NCI-H1105 treated with DMSO at 0.1 percent for 48 hours (cell line): ENCODE measurements at places on chromosomes 13 and 19.
A peak's percentile ranks its signal among the peaks of the same experiment; 100 is the strongest.

GRCh38 chr19:47445937-47446402 lies 25.7 kb downstream of the SLC8A2 start:
- DNase-seq, result peak; percentile 24

DNA sequence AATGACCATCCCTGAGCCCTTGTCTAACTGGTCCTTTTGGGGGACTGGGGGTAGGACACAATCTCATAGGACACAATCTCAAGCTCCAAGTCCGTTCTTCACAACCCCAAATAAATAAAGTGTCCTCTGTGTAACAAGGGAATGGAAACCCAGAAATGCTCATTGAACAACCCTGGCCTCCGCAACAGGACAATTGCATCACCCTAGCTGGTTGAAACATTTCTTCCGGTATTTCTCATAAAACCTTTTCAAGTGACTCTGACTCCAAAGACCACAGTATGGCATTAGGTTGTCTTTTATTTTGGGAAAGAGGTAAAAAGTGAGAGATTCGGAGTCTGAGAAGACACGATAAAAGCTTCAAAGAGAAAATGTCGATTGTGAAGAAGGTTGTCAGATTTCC lies 186.6 kb downstream of the ZNF536 start:
- DNase-seq, result no peak

- no peak for DNase-seq
Measured at GRCh38 chr13:54029720-54030119, 1001.1 kb downstream of the OLFM4 start.

DNA sequence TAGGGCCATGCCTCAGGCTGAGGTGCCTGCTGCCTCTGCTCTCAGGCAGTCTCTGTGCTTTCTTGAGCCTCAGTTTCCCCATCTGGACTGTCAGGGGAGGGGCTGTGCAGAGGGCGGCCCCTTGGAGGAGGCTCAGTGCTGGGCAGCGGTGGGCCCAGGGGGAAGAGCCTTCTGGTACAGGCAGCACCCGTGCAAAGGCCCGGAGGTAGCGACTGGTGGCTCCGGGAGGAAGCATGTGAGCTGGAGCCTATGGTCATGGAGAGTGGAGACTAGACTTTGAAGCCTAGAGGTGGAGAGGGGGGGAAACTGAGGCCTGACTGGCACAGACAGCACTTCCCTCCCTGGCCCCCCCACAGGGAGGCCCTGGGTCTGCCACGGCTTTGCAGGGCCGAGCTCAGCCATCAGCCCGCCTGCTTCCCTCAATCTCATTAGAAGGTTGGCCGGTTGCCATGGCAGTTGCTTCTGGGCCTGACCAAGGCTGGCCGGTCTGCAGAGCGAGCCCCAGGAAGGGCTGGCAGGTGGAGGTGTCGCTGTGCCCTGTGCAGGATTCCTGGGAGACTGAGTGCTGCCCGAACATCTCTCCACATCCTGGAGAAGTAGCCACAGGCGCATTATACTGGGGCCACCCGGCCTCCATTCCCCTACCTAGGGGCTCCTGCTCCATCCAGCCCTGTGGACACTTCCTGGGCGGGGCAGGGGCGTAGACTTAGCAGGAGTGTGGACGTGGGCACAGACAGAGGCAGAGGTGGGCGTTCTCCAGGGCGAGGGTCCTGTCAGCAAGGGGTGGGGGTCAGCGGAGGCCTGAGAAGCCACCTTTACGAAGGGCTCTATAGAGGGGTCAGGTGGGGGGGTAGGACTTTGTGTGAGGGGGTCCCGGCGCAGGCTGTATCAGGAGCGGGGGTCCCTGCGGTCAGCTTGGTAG lies 53.2 kb downstream of the CRTC1 start:
- no peak for DNase-seq

DNA sequence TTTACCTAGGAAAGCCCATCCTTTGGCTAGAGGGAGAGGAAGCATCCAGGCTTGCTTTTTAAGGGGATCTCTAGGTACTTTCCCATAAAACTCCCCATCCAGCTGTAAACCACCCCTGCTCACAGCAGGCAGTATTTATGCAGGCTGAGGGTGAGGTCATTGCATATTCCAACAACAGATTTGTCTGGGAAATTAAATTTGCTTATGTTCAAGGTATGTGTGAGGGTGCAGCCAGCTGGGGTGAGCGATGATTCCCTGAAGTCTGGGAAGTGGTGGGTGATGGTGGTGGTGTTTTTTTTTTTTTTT lies 96.3 kb upstream of the C1QTNF9B start:
- DNase-seq, result no peak

DNA sequence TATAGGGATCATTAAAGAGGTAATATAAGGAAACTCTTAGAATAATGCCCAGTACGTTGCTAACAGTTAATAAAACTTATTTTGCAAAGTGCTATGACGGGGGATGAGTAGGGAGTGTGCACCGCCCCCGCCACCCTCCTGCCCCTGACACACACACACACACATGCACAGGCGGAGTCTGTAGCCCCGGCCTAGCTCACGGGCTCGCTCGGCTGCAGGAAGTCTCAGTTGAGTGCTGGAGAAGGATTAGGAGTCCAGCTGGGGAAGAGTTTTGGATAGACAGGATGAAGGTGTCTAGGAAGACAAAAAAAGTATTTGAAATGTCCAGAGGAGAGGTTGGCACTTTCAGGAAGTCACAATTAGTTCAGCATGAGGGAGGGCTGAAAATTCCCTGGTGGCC lies 21.5 kb downstream of the GSX1 start:
- DNase-seq, result no peak

DNA sequence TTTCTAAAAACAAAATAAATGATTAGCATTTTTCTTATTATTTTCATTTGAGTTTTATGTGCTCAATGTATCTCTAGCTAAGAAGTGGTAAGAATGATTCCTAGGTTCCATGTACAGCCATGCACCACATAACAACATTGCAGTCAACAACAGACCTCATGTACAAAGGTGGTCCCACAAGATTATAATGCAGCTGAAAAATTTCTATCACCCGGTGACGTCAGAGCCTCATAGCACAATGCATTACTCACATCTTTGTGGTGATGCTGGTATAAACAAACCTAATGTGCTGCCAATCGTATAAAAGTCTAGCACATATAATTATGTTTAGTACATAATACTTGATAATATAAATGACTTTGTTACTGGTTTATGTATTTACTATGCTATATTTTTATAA lies 120.5 kb downstream of the SLC7A1 start:
- DNase-seq, result no peak

DNA sequence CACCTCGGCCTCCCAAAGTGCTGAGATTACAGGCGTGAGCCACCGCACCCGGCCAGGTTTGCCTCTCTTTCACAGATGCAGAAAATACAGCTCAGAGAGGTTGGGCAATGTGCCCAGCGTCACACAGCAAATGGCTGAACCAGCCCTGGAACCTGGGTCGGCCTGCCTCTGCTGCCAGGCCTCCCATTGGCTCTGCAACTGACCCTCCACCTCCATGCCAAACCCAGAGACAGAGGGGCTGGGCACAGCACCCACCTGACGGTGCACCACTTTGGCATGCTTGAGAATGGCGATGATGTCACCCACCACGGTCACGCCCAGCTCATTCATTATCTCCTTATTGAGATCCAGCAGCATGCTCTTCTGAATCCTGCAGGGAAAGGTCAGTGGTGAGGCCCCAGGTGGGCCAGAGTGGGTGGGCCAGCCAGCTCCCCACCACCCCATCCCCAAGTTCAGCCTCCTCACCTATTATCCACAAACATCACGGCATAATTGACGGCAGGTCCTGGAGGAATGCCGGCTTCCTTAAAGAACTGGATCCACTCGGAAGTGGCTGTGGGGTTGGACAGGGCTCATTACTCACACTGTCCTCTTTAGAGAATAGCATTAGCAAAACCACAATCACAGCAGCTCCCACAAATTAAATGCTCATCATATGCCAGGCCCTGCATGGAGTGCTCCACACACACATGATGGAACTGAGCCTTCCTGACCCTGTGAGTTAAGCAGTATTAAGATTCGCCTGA lies 12.2 kb downstream of the C19orf47 start:
- DNase-seq, result no peak

- DNase-seq, result no peak
Measured at GRCh38 chr19:10467104-10467706, 36.0 kb downstream of the KEAP1 start.

GRCh38 chr13:93522501-93522900 lies 295.9 kb downstream of the GPC6 start:
- no peak for DNase-seq

GRCh38 chr13:114096811-114097211 lies 35.6 kb downstream of the RASA3 start:
- DNase-seq, result no peak

DNA sequence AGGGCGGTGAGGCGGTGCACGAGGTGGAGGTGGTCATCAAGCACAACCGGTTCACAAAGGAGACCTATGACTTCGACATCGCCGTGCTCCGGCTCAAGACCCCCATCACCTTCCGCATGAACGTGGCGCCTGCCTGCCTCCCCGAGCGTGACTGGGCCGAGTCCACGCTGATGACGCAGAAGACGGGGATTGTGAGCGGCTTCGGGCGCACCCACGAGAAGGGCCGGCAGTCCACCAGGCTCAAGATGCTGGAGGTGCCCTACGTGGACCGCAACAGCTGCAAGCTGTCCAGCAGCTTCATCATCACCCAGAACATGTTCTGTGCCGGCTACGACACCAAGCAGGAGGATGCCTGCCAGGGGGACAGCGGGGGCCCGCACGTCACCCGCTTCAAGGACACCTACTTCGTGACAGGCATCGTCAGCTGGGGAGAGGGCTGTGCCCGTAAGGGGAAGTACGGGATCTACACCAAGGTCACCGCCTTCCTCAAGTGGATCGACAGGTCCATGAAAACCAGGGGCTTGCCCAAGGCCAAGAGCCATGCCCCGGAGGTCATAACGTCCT lies 9.4 kb upstream of the PROZ start:
- no peak for DNase-seq

DNA sequence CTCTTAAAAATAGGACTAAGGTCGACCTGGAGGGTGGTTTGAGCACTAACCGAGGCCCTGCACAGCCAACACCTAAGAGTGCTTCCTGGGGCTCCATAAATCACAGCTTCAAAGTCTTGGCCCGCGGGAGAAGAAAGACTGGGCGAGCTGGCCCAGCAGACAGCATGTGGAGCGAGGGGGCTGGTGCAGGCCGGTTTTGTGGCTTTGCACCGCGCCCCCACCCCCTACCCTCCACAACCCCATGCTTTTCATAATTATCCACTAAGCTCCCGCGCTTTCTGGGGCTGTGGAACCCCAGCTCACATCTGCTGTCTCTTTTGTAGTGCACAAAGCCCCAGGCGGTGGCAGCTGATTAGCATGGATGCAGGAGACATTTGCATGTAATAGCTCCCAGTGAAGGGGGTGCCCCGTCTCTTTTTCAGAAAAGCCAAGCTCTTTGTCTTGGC lies 17.1 kb downstream of the CARM1 start:
- no peak for DNase-seq

DNA sequence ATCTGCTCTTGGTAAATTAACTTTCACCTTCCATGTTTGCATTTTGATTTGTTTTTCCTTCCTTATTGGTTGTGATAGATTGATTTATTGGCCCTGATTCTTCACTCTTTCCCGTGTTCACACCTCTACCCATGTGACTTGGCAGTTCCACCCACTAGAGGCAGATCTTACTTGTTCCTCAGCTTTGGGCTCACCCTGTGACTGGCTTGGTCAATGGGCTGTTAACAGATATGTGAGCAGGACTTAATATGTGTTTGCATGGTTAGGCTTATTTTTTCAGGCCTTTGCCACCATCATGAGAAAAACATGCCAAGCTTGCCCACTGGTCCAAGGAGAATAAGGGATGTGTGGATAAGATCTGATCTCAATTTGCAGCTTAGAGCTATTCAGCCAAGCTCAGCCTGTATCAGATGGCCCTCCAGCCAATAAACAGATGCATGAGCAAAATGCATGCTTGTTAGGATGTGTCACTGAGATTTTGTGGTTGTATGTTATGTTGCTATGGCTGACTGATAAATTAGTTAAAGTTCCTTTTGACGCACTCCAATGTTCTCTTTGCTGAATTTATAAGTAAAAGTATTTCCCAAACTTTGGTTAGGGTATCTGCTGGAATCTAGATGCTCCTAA lies 48.0 kb downstream of the RGCC start:
- DNase-seq, result no peak

- no peak for DNase-seq
Measured at GRCh38 chr13:34413538-34414210, 528.4 kb upstream of the NBEA start.

- DNase-seq, result peak; percentile 48
Measured at GRCh38 chr19:35882114-35882832, 13.9 kb downstream of the APLP1 start.

- no peak for DNase-seq
Measured at GRCh38 chr19:29606420-29606747, 301 bp downstream of the POP4 start.

- DNase-seq, result peak; percentile 47
Measured at GRCh38 chr19:33621811-33622504, at the start of gene CHST8. Gene CHST8, plus strand, starts transcription at chr19:33621953. Its CDS starts 67,309 bp downstream, at chr19:33689262.

GRCh38 chr13:73228546-73228945 lies 169.7 kb downstream of the KLF5 start:
- DNase-seq, result no peak
